Cerebellum (tissue), 4 donors: ENCODE measurements at places on chromosomes 3 and 15.

DNA sequence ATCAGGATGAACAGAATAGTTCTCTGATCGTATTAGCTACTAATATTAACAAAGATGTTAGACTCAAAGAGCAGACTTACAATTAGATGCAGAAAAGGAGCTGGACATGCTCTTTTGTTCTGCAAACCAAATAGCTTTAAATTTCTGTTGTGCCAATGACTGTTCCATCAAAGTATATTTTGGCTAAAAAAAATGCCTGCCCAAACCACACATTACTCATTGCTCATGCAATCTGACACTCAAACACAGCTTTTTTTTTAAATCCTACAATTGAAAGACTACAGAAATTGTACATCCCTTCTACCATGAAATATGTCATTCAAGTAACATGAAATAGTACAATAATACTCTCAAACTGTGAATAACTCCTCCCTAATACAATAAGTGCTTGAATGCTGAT, 48.6 kb downstream of the SHOX2 start:
- DNase-seq, result no peak

DNA sequence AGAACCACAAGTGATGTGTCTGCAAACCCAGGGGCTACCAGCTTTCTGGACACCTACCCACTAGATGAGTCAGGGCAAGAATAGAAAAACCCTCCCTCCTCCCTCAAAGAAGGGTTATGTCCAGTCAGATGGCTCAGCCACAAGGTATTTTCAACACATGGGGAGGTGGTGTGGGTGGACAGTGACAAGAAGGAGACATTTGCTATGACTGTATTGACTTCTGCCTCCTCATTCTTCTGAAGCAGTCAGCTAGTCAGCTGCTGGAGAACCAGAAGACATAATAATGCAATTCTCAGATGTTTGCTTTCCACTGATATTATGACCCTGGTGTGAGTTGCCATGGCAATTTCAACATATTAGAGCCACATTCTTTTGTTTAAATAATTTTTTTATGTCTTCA, 66.7 kb upstream of the GOLGA8B start:
- DNase-seq, result no peak

- DNase-seq, result no peak
Measured at GRCh38 chr15:29765234-29765841, 56.9 kb downstream of the TJP1 start.

GRCh38 chr3:9316881-9317361, 45.9 kb upstream of the THUMPD3 start:
- DNase-seq, result peak; percentile 18

DNA sequence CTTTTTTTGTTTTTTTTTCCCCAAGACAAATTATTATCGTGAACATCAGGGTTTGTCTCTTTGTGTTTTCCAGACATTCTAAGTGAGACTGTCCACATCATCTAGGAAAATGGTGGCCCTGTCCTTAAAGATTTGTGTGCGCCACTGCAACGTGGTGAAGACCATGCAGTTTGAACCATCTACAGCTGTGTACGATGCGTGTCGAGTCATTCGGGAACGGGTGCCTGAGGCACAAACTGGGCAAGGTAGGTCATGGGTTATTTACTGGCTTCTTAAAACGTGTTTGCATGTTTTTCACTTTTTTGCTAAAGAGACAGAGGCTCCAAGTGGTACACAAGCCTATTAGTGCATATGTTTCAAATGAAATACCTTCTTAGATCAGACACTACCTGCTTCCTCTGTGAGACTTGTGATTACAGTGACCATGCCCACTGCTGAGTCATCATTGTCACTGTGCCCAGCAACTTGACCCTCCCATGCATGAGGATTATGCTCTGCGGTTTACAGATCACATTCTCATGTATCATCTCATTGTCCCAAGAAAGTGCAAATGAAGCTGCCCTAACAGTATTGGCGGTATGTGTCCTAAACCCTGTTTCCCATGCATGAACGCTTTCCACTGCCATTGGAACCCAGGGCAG, 395.2 kb upstream of the TPM1 start:
- DNase-seq, result no peak

GRCh38 chr3:138042043-138042442, 32.1 kb downstream of the CLDN18 start:
- no peak for DNase-seq

DNA sequence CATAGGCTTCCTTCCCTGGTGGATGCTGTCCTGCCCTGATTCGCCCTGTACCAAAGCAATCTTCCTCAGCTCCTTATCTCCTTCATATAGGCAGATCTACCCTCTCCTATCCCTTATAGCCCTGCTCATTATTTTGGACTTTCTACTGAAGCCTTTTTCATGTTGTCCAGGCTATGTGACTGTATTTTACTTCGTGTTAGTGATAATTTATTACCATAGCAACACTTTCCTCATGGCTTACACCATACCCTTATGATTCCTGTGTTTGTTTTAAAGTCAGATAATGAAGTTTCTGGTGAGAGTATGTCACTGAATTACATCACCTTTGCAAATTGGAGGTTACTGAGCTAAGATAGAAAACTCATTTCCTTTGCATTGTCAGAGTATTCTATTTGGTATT, 352.6 kb downstream of the NLGN1 start:
- DNase-seq, result no peak

DNA sequence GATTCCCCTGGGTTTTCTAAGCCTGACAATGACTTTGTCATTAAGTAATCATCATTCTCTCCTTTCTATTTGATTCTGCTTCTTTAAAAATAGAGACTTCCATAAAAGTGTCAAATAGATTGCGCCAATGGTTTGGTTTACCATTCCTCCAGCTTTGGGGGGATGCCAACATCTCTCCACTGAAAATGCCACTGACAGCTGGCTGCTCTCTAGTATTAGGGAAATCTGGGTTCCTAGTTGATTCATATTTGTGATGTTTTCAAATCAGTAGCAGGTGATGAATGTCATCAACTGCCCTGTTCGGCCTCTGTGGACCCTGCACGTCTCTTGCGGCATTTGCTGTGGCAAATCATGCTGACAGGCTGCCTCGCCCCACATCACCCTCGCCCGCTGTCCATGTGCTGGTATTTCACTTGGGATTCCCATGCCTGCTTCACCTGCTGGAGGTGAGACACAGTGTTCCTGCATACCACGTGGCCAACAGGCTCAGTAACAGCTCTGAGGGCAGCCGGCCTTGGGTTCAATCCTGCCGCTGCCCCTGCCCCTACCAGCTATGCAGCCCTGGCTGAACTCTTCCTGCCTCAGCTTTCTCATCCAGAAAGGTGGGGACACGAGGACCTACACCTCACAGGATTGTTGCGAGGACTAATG, 28.1 kb downstream of the ZXDC start:
- DNase-seq, result no peak

DNA sequence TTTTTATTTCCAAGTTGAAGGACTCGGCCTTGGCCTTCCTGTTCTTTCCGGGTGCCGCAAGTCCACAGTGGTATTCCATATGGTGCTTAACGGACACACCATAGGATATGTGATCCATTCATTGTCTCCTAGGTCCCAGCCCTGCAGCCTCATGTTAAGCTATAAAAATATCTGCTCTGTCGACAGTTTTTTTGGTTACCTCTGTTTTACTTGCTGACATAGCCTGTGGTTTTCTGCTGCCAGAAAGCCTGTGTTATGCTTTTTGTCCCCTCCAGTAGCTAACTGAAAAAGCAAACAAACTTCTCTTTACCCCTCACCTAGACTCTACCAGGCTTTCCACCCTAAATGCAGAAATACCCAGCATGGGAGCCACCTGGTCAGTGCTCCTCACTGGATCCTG, 5.3 kb downstream of the INAFM2 start:
- DNase-seq, result no peak

DNA sequence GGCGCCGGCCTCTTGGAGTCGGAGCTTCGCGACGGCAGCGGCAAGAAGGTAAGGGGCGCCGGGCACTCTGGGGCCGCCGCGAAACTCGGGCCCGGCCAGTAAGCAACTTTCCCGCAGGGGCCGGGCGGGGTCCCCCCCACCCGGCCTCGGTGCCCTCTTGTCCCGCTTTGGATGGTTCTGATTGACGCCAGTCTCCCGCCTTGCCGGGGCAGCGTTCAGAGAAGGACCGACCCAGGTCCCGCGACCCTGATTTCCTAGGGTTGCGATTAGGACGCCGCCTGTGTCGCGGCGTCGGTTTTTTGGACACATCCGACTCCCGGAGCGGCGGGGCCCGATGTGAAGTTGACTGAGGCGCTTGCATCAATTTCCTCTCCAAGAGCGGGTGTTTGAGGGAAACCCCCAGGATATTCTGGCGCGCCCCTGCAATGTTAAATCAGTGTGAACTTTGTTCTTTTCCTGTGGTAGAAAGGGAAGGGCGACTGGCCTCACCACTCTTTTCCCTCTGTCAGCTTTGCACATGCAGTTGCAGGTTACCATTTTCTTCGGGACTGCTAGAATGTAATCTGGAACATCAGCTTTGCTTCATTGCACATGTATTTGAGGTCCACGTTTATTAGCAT, 755 bp downstream of the PDE8A start:
- DNase-seq, result no peak

- DNase-seq, result no peak
Measured at GRCh38 chr3:49785565-49786356, 581 bp downstream of the IP6K1 start.

DNA sequence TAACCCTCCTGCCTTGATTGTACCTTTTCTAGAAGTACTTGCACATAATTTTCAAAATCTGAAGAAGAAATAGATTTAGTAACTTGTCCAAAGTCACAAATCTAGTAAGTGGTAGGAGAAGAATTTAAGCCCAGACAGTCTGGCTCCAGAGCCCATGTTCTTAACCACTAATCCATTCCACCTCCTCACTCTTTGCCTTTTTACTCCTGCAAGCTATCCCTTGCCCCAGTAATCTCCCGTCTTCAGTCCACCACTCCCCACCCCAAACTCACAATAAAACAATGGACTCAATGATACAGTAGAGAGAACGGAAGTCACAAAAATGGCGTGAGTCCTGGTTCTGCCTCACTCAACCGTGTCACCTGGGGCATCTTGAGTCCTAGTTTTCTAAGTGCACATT, 48.7 kb downstream of the SETMAR start:
- no peak for DNase-seq

GRCh38 chr3:159859424-159859823, 129.2 kb upstream of the IL12A start:
- no peak for DNase-seq

GRCh38 chr3:131778526-131778925, 256.3 kb downstream of the CPNE4 start:
- DNase-seq, result no peak

DNA sequence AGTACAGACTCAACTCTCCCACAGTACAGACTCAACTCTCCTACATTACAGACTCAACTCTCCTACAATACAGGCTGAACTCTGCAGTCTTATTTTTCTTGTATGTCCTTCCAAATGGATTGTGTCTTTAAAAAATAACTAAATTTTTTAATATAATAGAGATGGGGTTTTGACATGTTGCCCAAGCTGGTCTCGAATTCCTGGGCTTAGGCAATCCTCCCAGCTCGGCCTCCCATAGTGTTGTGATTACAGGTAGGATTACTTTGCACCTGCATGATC, 31.2 kb upstream of the UBXN7 start:
- DNase-seq, result no peak

DNA sequence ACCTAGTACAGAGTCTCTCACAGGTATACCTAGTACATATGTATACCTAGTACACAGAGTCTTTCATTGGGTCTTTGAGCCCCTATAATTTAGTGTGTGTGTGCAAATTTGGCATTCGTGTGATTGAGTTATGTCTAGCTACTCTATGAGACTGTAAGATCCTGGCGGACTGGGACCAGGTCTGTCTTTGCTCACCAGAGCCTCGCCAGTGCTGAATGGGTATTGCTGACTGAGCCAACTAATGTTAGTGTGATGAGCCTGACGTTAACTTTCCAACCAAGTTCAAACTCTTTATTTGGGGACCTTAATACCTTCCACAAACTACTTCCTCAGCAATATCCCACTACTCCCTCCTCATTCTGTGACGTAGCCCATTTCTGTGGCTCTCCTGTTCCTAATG, 35.6 kb downstream of the SETMAR start:
- no peak for DNase-seq

DNA sequence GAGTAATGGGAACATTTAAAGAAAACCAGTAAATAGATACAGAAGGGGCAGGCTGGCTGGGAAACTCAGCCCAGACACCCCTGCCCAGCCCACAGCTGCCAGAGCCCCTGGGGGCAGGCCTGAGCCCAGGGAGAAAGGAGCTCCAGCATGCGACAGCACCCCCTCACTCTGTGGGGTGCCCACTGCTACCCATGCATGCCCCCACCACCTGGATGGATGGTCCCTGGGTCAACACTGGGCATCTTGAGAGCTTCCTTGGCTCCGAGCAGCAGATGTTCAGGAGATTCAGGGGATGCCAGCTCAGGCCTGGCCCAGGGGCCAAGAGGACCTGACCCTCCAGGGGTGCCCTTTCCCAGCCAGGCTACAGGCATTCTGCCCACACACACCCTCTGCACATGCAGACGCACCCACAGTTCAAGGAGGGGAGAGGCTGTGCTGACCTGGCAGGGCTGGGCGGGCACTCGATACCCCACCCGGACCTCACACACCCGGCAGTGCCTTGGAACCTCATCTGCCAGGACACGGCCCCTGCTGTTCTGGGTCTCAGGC, 31.5 kb downstream of the PTH1R start:
- no peak for DNase-seq

- DNase-seq, result no peak
Measured at GRCh38 chr3:43214616-43215015, 71.7 kb upstream of the SNRK start.

DNA sequence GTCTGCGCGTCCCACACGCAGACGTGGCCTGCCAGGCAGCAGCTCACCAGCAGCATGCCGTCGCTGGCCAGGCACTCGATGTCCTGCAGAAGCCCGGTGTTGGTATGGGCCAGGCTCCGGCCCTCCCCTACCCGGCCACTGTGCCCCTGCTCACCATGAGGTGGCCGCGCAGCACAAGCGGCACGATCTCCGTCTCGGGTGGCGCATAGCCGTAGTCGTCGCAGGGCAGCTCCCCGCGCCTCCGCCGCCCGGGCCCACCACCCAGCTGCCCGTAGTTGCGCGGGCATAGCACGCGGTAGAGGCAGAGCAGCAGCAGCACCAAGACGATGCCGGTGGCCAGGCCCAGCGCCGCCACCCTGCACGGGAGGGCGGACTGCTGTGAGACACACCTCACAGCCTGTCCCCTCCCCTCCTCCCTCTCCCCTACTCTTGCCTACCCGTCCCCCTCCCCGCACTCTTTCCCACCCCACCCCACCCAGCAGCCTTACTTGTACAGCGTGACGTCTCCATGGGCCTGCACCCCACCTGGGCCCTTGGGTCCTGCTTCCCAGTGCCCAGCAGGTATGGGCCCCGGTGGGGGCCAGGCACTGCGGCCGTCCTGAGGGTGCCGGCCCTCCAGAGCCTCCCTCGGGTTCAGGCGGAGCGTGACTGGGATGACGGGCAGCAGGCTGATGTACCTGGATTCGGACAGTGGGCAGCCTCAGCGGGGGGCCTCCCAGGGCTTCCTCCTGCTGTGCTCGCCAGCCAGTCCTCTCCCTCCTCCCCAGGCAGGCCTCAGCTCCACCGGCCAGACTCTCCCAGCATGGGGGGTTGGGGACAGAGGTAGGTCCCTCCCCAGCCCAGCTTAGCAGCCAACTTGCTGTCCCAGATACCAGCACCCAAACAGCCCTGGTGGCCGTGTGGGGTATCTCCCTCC, 37.6 kb downstream of the PTPN23 start:
- no peak for DNase-seq
